Fibroblast of lung (primary cell): ENCODE measurements at places on chromosomes 5 and 9. TPM values are rescaled to one million over a fixed set of nuclear protein-coding genes. Genes with fewer than 3 reads are reported as not detected.

FBXL7 gene
- 3.3 and 6.4 TPM in 2 replicates for total RNA-seq

KIF4B gene
- total RNA-seq: under 0.01 TPM in 2 replicates

FAM169A gene
- 0.51 and 1.2 TPM in 2 replicates for total RNA-seq

GRM6 gene
- not detected in 2 replicates for total RNA-seq

HTR4 gene
- not detected in 2 replicates for total RNA-seq
